CD4-positive, CD25-positive, alpha-beta regulatory T cell (primary cell): ENCODE measurements at places on chromosomes 5 and 9.

DNA sequence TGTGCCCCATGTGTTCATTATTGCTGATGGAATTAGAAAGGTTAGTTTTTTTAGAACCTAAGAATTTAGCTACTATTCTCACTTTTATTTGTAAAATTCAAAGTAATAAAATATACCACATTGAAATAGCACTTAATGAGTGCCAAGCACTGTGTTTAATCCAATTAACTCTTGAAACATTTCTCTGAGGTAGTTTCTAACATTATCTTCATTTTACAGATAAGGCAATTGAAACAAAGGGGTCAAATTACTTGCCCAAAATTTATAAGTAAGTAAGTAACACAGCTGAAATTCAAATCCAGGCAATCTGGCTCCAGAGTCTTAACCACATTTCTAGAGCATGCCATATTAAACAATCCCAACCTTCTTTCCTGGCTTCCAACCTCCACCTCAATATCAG is 84.2 kb downstream of the MLLT3 start:
- no peak for DNase-seq

DNA sequence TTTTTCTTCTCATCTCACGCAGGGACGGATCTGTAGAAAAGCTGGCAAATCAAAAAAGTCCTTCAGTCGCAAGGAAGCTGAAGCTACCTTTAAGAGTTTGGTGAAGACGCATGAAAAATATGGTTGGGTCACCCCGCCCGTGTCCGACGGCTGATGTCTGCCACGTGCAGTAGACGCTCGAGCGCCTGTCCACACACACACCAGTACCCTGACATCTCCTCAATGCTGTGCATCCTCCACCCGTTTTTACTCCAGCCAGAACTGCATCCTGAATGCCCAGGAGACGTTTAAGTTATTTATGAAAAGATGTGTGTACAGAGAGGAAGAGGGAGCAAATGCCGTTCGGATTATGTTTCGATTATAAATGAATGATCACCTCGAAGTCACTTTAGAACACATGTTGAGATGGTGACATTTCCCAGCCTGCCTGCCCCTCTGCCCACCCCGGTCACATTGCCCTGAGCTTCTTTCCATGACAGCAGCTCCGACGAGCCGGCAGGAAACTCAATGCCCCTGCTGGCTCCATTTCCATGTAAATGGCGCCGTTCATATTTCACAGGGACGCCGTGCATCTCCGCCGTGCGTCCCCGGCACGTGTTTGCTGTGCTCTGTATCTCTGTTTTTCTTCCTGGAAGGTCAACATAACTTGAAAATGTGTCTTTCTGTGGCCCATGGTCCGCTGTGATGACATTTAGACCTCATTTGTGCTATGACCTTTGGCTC is 42.7 kb downstream of the UBE2QL1 start:
- DNase-seq, result no peak

DNA sequence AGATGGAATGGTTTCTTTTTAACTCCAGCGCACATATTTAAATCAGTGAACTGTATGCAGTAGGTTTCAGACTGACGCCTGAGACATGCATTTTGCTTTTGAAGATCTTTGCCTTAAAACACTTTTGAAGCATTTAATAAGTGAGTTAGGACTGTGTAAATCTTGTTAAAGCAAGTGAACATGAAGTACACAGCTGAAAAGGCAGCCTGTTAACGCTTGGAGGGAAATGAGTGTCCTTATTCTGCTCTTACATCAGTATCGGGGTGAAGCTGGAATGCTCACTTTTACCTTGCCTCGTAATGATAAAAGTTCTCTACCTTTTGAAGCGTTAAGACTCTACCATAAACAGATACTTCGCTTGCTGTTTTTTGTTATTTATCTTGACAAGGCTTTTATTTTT is 552.2 kb downstream of the ZNF608 start:
- no peak for DNase-seq

GRCh38 chr9:32899761-32900160 is 101.7 kb downstream of the APTX start:
- no peak for DNase-seq

DNA sequence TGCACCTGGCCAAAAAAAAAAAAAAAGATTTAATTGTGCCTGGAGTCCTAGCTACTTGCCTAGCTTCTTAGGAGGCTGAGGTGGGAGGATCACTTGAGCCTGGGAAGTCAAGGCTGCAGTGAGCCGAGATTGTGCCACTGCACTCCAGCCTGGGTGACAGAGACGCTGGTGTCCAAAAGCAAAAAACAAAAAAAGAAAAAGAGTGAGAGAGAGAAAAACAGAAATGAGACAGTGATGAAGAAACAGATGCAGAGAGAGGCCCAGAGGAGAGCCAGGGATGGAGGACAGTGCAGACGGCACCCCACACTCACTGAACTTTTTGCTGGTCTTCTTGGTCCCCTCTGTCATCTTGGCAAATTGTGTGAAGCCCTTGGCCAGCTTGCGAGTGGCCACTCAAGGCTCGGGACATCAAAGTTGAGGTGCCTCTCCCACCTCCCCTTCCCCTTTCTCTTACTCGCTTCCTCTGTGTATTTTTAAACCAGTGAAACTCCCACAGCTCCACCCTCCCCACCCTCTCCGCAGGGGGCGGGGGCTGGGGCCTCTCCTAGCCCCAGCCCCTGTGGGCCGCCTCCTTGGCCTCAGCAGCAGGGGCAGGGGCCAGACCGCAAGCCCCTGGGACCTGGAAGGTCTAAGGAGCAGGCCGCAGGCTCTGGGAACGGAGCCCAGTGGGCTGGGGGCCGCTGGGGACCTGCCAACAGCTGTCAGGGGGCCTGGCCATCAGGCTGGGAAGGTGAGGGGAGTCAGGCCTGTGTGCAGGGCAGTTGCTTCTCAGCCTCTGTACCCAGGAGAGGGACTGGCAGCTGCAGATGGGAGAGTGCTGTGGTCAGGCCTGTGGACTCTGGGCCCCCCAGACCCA is at the start of gene SH2D3C:
TSS of gene SH2D3C (minus strand) at position 387 of the 856 bp plus-strand sequence. CDS start at position 348, 39 bp downstream.
- DNase-seq, result peak; percentile 55

DNA sequence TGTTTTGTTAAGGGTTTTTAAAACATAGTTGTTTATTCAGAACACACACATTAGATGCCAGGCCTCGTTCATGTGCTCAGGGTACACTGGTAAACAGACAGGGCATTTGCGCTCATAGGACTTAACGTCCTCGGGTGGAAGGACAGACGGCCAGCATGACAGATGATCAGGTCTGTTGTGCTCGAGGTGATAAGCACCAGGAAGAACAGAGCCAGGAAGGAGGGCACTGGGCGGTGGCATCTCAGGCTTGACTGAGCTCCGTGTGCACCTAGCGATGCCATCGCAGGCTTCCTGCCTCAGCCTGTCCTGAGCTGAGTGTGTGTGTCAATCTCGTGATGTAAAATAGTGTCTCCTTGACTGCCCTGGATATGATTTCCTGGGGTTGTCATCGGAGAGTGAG is 96.5 kb downstream of the EHMT1 start:
- no peak for DNase-seq

- DNase-seq, result no peak
These were observed 133.9 kb downstream of the GRIA1 start for GRCh38 chr5:153624451-153624765.

DNA sequence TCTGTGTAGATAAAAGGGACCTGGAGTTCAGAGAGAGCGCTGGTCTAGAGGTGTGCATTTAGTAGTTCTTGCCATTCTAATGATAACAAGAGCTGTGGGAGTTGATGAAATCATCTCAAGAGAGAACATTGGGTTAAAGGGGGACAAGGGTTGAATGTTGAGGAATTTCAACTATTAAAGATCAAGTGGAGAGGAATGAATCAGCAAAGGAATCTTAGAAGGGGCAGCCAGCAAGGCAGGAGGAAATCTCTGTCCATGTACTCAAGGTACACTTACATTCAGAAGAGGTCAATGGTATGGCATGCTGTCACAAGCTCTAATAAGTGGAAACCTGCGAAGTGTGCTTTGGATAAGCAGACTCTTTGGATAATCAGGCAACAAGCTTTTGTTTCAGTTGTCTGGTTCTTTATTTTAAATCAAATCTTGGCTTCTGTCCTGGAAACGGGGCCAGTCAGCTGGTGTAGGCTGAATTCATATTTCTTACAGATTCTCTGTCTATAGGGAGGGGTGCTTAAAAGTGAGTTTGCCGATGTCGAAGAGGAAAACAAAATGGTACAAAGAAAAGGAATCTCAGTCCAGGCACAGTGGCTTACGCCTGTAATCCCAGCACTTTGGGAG is 320.5 kb upstream of the CD180 start:
- DNase-seq, result no peak

DNA sequence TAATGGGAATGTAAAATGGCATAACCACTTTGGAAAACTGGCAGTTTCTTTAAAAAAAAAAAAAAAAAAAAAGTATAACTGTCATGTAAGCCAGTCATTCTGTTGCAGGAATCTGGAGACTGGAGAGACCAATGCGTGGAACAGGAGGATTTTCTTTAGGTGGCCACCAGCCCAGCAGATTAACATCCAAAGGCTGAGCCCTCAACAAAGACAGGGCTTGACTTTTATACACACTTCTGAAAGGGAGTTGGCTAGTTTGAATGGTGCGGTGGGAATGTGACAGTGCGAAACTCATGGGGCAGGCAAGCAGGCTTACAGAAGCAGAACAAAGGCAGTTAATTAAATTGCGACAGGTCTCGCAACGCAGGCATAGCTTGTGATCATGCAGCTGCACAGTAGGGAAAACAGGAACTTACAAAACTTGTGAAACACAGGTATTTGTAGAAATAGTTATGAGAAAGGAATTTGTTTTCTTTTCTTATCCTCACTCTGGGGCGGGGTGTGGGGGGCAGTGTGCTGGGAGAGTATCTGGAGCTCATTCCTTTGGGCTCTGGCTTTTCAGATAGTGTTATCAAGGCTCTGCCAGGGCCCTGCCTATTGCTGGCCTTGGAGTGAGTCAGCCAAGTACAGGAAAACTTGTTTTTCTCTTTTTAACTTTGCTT is 12.0 kb downstream of the UIMC1 start:
- DNase-seq, result no peak

GRCh38 chr5:122693963-122694362 is 80.9 kb upstream of the SNX2 start:
- no peak for DNase-seq

GRCh38 chr5:531101-531748 is 7.0 kb upstream of the SLC9A3 start:
- no peak for DNase-seq

DNA sequence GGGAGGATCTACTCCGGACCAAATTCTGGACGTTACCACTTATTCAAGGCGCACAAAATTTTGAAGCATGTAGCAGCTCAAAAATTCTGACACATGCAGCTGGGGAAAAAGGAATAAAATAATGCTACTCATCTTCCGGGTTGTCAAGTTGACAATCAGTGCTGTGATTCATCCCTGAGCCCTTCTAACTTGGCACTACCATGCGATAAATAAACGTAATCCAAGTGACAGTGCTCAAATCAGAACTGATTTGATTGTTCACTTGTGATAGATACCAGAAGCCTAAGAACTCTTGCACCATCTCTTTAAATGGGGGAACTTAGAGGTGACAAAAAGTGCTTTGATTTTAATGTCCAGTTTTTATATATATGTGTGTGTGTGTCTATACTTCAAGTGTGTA is 230.2 kb upstream of the TLE4 start:
- DNase-seq, result no peak

DNA sequence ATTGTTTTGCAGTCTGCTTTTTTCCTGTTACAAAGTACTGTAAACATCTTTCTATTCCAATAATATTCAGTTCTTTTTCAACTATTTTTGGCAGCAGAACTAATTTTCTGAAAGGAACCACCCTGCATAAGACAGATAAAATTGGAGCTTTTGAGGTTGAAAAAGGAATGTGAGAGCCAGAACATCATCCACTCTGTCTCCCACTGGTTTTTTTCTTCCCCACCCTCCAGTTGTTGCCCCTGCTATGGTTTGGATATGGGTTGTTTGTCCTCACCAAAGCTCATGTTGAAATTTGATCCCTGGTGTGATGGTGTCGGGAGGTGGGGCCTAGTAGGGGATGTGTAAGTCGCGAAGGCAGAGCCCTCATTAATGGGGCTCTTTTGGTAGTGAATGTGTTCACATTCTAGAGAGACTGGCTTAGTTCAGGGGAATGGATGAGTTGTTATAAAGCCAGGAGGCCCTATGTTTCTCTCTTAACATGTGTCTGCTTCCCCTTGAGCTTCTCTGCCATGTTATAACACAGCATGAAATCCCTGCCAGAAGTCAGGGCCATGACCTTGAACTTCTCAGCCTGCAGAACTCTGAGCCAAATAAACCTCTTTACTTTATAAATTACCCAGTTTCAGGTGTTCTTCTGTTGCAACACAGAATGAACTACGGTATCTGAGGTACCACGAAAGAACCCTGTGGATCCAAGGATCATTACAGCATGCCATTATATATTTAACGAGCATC is 34.8 kb upstream of the MAST4 start:
- no peak for DNase-seq

GRCh38 chr9:36891341-36891811 is 142.7 kb downstream of the PAX5 start:
- DNase-seq, result no peak

DNA sequence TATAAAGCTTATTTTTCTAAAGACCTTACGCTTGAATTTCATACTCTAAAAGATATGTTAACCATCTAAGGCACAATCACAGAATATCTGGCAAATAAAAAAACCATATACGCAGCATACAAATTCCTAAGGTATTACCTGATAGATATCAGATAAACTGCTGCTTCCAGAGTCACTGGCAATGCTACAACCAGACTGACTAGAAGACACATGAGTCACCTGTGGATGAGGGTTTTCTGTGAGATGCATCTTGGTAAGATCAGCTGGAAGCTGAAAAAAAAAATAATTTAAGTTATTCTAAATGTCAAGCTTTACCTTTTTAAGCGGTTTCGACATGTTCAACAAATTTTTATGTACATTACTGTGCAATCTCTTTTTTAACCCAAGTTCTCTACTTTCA is 113.8 kb downstream of the RAPGEF6 start:
- no peak for DNase-seq

DNA sequence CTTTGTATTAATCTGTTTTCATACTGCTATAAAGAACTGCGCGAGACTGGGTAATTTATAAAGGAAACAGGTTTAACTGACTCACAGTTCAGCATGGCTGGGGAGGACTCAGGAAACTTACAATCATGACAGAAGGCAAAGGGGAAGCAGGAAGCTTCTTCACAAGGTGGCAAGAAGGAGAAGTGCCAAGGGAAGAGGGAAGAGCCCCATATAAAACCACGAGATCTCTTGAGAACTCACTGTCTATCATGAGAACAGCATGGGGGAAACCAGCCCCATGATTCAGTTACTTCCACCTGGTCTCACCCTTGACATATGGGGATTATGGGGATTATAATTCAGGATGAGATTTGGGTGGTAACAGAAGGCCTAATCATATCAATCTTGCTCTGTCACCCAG is 60.9 kb upstream of the CHD1 start:
- no peak for DNase-seq

DNA sequence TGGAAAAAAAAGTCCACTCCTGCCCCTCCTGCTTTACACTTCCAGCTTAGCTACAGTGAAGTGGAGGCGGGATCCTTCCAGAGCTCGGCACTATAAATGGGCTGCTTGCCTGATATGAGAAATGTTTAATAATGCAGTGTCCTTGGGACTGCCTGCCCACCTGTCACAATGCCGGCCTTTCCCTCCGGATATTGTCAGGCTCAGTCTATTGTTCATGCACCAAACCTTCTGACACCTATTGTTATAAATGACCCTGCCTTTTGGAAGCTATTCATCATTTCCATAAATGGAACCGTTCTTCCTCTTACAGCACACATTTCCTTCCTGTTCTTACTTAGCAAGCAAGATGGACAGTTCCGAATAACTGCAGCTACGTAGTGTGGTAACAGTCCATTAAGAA is 146.3 kb downstream of the DMAC1 start:
- DNase-seq, result no peak
